T-helper 22 cell (primary cell): ENCODE measurements at places on chromosomes 12 and 14.

- no peak for DNase-seq
Observed at GRCh38 chr12:96889273-96889933, 17.7 kb upstream of the NEDD1 start.

DNA sequence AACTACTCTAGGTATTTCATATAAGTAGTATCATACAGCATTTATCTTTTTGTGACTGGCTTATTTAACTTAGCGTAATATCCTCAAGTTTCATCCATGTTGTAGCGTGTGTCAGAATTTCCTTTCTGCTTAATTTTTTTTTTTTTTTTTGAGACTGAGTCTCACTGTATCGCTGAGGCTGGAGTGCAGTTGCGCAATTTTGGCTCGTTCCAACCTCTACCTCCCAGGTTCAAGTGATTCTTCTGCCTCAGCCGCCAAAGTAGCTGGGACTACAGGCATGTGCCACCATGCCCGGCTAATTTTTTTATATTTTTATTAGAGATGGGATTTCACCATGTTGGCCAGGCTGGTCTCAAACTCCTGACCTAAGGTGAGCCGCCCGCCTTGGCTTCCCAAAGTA lies 28.9 kb downstream of the PNMA1 start:
- no peak for DNase-seq

DNA sequence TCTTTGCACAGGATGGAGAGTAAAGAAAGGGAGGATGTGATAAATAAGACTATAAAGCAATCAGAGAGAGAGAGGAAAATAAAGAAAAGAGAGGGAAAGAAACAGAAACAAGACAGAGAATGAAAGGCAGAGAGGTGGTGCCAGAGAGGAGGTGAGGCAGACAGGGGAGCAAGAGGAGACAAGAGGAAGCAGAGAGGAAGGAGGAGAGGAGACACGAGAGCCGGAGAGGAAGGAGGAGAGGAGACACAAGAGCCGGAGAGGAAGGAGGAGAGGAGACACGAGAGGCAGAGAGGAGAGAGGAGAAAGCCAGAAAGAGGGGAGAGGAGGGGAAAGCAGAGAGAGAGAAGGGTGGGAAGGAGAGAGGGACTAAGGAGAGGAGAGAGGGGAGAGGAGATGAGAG lies 125.2 kb downstream of the PAPOLA start:
- DNase-seq, result no peak

- DNase-seq, result no peak
Observed at GRCh38 chr12:77060136-77060882, 5.1 kb downstream of the E2F7 start.

- no peak for DNase-seq
Observed at GRCh38 chr12:132484891-132485441, 5.0 kb upstream of the FBRSL1 start.

DNA sequence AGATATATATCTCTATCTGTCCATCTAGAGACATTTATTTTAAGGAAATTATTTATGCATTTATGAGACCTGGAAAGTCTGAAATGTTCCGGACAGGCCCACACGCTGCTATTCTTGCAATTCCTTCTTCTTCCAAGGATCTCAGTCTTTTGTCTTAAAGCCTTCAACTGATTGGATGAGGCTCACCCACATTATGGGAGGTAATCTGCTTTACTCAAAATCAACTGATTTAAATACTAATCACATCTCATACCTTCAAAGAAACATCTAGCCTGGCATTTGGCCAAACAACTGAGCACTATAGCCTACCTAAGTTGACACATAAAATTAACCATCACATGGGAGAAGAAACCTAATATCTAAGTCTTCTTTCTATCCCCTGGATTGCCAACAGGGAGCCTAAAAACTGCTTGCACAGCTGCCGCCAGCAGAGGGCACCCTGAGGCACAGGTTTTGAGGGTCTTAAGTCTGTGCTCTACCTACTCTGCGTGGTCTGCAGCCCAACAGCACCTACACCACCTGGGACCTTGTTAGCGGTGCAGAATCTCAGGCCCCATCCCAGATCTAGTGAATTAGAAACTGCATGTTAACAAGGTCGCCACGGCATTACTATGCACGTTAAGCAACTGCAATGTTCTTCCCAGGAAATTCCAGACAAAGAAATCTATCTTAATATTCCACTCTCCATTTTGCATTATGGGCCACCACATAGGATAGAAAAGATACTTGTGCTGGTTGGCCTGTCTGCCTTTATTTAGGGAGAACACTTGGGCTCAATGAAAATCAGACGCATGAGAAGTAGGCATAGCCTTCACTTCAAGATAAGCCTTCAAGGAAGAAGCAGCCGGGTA lies 249.7 kb downstream of the FOXG1 start:
- no peak for DNase-seq

DNA sequence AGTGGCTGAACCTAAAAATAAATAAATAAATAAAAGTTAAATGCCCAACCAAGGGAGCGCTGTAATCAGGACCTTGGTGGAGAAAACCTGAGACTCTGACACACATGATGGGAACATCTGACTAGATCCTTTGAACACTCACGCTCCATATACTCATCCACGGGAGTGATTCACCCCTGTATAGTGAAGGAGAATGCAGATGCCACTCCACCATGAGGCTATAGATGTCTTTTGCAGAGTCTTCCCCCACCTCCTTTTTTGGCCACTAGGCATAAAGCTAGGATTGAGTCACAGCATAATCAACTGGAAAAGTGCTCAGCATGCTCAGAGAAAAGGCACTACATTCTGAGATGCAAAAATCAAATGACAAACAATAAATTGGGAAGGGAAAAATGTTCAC lies 19.0 kb downstream of the ADAM20 start:
- DNase-seq, result no peak

DNA sequence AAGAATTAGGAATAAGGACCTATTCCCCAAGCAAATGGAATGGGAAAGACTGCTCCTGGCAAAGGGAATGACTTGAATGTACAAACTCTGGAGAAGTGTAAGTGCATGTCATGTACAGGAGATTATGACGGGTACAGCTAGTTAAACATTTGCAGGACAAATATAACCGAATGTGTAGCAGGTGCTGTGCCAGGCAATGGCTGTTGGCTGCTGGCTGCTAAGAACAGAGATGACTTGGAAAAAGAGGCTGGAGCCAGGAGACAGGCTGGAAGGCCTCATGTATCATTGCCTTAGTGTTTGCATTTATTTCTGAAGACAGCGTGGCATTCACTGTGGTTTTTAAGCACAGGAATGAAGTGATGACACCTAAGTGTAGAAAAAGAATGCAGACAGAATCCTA lies 136.8 kb downstream of the TTC8 start:
- no peak for DNase-seq

GRCh38 chr14:24734917-24735500 lies 101.0 kb upstream of the GZMB start:
- DNase-seq, result no peak

DNA sequence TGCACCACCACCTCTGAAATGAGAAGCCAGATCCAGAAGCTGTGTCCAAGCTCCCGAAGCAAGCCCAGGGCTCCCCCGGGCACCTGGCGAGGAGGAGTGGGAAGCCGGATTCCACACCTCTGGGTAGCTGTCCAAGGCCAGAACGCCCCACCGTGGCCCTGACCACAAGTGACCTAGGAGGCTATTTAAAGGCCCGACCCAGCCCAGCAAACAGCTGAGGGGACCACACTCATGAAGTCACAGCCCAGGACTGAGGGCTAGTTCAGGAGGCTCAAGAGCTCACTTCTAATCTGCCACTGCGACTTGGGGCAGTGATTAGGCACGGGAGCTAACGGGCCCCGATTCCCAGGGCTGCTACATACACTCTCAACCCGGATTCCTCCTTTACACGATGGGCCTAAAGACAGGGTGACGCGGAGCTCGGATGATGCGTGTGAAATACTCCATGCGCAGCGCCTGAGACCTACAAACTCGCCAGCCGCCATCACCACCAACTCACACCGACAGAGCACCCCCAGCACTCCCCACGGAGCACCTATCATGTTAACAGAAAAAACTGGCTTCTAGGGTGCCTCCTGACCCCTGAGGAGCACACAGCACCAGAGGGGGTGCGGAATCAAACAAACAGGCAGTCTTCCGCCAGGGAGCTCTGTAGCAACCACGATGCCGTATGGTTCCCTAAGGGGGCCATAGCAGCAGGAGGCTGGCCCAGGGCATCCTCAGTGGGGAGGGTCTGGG lies 84.0 kb upstream of the GPR68 start:
- DNase-seq, result no peak

- no peak for DNase-seq
Observed at GRCh38 chr12:31362759-31363415, 36.9 kb upstream of the SINHCAF start.

DNA sequence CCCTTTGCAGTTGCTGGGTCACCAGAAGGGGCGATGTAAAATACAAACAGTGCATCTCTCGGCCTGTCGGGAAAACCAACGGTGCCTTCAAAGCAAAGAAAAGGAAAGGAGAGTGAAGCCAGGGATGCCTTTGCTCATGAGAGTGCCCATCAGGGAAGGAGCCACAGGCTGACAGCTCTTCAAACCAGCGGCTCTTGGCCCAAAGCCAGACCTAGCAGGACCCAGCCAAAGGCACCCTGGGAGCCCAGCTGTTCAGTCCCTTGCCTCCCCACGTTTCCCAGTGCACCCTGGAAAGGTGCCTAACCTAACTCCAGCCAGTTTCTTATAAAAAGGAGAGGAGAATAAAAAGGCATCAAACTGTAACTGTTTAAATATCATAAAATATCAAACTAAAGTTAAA lies 29.2 kb downstream of the PRMT8 start:
- DNase-seq, result no peak

DNA sequence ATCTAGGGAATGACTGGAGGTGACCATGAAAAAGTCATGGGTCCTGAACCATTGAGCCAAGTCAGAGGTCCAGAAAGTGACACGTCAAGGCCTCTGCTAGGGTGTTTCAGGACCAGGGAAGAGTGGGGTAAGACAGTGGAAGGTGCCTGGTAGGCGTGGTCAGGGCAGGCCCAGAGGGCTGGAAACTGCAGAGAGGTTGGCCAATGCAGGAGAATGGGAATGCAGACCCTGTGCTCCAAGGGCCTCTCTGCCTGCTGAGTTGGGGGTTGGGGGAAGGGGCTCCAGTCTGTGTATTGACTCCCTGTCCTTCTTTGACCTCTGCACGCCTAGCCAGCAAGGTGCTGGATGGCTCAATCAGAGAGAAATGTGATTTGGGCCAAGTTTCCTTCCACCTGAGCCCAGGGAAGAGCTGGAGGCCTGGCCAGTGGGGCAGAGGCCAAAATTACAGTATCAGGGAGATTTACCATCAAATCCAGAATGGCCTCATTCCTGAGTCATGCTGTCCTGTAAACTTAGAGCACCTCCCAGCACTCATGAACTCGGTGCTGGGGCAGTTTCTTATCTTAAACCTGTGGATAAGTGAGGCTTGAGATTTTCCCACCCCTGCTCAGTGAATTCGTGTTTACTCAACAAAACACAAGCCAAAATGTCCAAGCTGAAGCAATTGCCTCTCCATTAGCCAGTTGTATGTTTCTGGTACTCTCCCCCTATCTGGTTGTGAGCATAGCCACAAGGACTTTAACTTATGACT lies 24.4 kb downstream of the IRF2BPL start:
- no peak for DNase-seq

DNA sequence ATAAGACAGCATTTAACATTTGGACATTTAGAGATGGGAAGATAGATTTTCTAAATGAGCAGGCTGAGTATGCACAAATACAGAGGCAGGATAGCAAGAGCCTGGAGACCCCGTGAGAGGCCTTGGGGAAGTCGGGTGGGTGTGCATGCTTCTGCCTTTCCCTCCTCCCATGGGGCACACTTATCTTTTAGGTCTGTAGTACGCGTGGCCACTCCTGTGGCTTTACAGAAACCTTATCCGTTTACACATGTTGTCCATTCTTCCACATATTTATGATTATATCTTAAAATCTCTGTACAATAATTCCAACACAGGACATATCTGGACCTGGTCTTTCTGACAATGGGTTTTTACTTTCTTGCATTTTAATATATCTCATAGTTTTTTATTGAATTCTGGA lies 33.6 kb downstream of the GYS2 start:
- no peak for DNase-seq

GRCh38 chr12:62930546-62931425 lies 4.2 kb downstream of the PPM1H start:
- DNase-seq, result no peak

DNA sequence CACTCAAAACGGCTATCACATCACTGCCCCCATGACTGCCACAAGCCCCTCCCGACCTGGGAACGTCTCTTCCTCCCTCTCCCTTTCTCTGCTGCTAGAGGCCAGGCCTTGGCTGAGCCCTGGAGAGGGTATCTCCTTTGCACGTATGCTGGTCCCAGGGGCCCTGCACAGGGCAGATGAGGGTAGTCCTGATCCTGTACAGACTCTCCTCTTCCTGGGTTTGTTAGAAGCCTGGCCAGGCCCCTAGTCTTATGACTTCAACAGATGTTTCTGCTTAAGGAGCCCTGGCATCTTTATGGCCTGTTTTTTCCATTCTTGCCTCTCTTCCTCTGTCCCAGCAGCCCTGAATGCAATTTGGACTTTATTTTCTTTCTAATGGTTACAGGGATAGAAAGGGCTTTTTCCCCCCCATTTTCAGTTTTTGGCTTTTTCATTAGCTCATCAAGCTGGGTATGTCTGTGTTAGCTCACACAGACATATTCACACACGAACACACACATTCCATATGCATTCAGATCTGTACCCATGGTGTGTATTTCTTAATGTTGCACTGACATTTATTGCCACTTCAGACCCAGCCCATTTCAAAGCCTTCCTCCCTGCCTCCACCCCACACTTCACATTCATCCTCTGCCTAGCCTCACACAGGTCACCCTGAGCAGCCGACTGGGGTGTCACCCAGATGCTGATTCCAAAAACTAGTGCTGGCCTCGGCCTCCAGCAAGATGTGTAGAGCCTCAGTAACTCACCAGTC lies 203.2 kb downstream of the ZFP36L1 start:
- no peak for DNase-seq

- no peak for DNase-seq
Observed at GRCh38 chr14:88551980-88552431, 2.8 kb downstream of the PTPN21 start.

DNA sequence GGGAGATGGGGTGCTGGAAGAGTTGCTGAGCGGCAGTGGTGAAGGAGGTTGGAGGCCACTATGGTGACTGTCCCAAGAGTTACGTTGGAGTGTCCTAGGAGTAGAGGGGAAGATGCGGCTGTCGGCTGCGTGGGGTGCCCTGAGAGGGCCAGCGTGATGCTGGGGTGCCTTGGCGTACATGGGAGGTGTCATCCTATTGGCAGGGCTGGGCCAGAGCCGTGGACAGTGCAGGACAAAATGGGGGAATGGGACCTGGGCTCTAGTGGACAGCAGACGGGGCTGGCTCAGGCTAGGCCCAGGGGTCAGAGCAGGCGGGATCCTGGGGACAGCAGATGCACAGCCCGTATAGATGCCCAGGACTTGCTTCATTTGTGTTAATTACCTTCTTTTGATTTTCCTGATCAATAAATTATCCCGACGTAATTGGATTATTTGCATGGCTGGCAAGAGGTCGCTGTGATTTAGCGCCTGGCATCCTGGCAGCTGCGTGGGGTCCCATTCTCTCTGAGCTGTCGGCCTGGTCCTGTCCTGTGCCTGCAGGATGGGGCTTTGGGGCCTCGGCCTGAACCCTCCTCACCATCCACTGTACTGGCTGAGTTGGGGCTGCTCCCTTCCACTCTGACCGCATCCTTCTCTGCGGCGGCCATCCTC lies 203.9 kb upstream of the C14orf180 start:
- no peak for DNase-seq

GRCh38 chr12:22803725-22804124 lies 178.8 kb downstream of the ETNK1 start:
- no peak for DNase-seq
